ENCODE measurements at places on chromosomes 16 and 17.

- no peak for DNase-seq
Observed at GRCh38 chr17:40514013-40514875, 12.8 kb upstream of the TNS4 start.

GRCh38 chr17:77320485-77321256 is 179.9 kb downstream of the SEC14L1 start:
- DNase-seq = no peak

- peak; percentile 27 for DNase-seq
Observed at GRCh38 chr17:81322271-81323082, 27.4 kb upstream of the SLC38A10 start.

- no peak for DNase-seq
Observed at GRCh38 chr17:74267579-74267978, 6.5 kb upstream of the DNAI2 start.

DNA sequence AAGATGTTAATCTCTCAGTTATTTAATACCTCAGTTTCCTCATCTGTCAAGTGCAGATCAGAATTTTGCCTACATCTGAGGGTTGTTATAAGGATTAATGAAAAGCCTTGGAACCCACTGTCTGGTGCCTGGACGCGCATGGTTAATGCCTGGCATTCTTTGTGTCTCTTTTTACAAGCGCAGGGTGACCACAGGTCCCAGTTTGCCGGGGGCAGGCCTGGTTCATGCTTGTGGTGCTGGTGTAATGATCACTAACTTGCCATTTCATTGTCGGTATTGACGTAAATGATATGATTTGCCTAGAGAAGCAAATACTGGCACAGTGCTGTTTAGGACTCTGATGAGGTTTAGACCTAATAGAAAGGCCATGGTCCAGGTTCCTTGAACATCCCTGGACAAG is 23.1 kb downstream of the MRC2 start:
- no peak for DNase-seq

- DNase-seq = no peak
Observed at GRCh38 chr17:2008332-2009126, 16.6 kb downstream of the RTN4RL1 start.

GRCh38 chr17:57999496-58000017 is 7.5 kb downstream of the SRSF1 start:
- peak; percentile 82 for DNase-seq

- DNase-seq = no peak
Observed at GRCh38 chr16:27427538-27427937, 25.6 kb downstream of the IL21R start.

DNA sequence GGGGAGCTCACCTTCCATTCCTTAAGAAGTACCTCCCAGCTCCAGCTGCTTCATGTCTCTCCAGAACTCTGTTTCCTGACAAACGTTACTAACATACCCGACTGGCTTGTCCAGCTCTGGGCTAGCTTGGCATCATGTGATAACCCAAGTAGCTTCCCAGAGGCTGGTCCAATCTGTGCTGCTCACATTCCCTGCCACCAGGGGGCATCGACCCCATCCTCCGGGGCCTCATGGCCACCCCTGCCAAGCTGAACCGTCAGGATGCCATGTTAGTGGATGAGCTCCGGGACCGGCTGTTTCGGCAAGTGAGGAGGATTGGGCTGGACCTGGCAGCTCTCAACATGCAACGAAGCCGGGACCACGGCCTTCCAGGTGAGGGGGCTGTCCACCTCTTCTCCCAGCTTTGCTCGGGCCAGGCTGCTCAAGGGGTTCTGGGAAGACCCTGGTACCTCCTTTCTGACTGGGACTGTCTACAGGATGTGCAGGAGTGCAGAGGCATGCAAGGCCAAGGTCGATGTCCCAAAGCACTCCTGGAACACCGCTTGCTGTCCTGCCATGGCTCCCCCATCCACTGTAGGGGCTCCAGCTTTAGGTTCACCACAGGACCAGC is 7.6 kb downstream of the EPX start:
- DNase-seq = peak; percentile 51

DNA sequence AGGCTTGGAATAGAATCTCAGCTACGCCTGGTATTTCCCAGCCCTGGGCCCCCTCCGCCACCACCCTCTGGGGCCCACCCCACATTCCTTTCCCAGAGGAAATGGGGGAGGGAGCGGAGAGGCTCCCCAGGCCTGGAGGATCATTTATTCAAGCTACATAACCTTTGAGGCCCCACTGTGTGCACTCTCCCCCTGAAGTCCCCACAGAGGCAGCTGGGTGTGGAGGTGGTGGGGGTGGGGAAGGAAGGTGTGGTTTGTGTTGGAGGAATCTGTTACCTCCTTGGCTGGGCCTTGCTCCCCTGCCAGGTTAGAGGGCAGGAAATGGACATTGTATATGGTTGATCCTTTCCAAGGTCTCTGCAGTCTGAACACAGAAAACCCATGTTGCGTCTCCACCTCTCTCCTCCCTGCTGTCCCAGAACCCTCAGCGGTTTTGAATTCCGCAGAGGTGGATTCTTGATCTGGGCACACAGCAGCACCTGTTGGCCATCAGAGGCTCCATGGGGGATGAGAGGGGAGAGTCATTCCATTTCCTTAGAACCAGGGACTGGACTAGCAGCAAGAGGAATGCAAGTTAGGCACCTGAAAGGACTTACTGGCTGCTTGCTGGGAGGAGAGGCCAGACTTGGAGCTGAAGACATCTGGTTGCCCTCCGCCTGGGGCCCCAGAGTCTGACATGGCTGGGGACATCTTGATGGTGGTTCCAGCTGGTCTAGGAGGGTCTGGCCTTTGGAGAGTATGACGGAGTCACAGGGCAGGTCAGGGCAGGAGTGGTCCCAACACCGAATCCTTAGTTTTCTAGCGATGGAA is 23.0 kb downstream of the ARHGAP23 start:
- DNase-seq = no peak

DNA sequence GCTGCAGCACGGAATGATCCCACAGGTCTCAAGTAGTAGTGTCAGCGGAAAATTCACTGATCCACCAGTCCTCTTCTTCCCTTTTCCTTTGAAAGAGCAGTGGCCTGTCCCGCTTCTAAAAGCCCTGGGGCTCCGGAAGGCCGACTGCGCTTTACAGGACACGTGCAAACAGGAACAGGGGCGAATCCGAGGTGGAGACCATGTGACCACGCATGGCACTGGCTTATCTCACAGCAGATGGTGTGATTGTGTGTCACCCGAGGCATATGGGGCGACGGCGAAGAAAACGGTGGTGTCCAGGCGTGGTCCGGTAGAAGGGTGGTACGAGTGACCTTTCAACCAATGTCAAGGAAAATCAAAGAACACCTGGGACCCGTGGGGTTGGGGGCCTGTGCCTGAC is 12.0 kb upstream of the KCNJ18 start:
- no peak for DNase-seq

DNA sequence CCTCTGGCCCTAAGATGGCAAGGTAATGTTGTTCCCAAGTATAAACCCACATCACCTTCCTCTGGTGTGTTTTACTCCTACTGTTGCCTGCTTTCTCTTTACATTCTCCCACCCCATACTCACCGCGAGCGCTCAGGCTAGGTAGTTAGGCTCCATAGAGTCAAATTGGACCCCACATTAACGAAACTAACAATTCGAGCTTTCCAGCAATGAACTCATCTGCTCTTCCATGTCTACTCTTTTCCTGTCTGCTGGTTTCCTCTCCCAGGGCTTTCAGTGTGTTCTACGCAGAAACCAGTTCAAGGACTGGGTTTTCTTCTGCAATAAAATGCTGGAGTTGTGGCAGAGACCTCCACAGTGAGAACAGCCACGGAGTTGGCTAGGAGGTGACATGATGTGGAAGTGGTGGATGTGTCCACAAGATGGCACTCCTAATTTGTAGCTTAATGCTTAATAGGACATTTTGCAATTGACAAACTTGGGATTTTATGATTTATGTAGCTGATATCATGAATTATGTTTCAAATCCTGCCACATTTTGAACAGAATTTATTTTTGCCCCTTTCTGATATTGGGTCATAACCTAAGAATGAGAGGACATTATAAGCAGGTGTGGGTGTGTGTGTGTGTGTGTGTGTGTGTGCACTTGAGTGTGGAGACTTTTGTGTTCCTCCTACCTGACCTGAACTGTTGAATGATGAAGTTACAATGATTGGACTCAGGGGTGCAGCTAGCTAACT is 2.2 kb upstream of the UQCRC2 start:
- peak; percentile 34 for DNase-seq

DNA sequence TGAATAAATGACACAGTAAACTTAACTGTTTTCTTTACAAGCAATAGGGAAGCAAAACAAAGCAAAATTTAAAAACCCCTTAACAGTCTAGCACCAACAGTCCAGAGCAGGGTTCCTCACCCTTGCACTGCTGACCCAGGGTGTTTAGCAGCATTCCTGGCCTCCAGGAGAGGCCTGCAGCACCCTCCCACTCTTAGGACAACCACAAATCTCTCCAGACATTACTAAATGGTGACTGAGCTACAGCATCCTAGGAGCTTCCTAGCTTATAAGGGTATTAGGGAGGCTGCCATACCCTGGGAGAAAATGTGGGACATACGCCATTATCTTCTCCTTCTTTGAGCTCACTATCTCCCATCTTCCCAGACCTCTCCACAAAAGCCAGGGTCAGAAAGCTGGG is 15.9 kb downstream of the POLG2 start:
- no peak for DNase-seq

DNA sequence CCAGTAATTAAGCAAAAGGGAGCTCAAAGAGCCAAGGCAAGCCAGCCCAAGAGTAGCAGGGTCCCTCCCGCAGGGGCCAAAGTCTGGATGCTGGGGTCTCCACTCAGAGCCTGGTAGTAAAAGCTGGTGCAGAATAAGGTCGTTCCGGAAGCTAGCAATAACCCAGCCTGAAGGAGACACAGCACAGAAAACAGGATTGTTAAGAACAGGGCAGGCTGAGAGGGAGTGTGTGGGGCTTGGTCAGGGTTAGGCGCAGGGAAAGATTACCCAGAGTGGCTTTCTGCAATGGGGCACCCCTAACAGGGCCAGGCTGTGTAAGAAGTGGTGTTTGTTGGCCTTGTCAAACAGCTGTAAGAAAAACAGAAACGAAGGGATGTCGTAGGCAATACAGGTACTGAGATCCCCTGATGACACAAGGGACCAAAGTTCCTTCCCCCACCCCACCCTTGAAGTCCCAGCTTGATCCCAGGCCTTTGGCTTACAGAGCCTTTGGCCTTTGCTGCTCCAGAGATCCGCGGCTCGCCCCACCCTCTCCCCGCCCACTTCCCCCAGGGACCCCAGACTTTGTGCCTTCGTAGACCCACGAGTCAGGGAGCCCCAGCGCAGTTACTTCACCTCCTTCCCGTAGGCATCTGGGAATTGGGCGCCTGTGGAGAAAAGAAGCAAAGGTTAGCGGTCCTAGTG is 712 bp downstream of the TMEM256 start:
- no peak for DNase-seq

- DNase-seq = no peak
Observed at GRCh38 chr17:37571674-37572073, 37.5 kb downstream of the SYNRG start.

DNA sequence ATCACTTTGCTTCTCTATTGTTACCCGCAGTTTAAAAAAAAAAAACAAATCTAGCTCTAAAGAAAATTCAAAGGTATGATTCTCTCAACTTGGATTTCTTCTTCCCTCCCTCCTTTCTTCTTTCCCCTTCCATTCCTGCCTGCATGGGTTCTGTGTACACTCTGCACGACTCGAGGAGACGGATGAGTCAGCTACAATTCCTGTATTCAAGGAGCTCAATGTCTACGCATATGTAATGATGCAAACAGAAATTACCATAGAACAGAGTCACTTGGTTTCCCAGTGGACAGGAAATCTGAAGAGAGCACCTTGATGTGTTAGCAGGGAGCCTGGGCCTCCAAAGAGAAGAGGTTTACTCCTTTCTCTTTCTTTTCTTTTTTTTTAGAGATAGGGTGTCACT is 92.3 kb downstream of the VPS53 start:
- DNase-seq = no peak

DNA sequence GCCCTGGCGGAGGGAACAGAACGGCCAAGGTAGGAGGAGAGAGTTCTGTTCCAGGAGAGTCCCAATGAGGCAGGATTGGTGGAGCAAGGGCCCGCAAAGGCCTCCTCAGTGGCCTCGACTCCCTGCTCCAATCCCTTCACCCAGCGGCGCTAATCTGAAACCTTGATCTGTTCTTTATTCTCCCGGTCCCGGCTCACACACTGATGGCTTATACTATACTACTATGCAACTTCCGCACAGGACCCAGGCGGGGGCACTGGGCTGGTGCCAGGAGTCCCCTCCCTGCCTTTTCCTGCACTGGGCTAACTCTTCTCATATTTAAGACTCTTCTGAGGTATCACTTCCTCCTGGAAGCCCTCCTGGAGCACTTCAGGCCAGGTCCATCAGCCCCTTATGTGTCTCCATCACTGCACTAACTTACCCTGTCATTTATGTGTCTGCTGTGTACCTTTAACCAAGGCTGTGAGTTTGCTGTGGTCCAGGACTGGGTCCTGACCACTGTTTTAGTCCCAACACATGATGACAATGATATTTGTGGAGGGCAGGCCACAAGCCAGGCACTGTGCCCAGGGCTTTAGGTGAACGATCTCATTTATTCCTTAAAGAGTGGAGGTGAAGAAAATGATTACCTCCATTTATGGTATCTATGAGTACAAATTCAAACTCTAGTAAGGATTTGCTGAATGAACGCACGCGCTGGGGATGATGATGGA is 6.8 kb downstream of the CCDC102A start:
- no peak for DNase-seq

GRCh38 chr17:37389160-37389559 is 13.4 kb downstream of the C17orf78 start:
- DNase-seq = no peak

GRCh38 chr16:52611817-52612673 is 65.1 kb upstream of the TOX3 start:
- DNase-seq = no peak

DNA sequence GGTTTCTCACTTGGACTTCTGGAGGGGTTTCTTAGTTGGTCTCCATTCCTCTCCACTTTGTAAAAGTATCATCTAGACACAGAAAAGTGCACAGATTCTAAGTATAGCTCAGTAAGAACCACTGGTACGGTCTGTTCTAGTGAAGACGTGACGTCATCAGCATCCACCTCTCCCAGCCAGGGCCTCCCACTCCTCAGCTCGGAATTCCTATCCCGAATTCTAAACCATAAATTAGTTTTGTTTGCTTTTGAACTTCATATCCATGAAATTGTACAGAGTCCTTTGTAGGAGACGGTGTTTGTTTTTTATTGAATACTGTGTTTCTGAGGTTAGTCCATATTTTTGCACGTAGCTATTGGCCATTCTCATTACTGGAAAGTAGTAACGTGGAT is 25.5 kb downstream of the FOXK2 start:
- DNase-seq = no peak
